Stimulated activated CD4-positive, alpha-beta T cell treated with anti-CD3 and anti-CD28 coated beads, Interleukin-1b, Interleukin-23, amount 100 ng/mL, for 24 hours (primary cell): ENCODE measurements at places on chromosomes 12 and 14.

DNA sequence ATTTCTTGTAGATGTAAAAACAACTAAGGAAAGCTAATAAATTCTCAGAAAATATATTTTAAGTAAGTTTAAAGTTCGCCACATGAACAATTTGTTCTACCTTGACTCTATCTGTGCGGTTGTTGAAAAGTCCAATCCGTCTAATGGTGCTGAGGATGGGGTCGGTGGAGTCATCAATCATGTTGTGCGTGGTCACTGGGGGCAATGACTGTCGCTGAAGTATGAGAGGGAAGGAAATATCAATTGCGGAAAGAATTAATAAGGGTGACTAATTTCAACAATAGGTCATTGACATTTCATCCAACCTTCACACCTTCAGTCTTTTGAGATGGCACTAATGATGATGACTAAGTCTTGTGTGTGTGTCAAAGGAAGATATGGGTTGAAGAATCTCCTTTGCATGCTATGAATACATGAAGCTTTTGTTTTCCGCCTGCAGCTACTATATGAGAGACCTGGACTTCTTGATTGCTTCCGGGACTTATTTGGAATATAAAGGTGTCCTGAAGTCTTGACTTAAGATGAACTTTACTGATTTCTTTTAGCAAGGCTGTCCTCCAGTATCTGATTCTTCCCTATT, 32.1 kb downstream of the SPX start:
- no peak for DNase-seq

DNA sequence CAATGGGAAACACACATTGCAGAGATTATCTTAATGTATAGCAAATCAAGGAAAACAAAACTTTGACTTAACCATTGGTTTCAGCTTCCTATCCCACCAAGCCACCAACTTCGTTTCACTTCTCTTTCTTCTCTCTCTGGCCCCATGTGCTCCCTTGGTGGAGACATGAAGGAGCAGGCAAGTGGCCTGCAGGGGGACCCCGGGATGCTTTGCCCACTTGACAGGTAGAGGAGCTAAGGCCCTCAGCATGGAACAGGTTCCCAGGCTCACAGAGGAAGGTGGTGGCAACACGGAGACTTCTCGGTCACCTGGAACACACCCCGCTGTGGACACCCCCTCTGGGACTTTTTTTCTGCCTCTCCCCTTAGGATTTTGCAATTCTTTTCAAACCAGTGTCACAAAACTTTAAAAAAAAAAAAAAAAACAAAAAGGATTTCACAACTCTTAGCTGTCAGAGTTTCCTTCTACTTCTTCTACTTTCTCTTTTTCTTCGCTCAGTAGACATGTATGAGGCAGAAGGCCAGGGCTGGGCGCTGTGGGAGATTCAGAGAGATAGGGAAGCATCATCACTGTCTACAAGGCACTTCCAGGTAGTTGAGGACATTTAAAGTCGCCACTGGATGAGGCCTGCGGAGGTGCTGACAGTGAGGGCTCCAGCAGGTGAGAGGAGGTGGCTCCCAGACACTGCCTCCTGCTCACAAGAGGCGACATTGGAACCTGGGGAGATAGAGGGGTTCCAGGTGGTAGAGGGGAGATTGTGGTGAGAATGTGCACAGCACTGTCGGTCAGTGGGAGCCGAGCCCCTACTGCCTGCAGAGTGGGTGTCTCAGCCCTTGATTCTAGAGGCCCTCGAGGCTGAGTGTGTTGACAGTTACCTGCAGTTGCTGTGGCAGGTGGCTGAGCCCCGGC, 119.6 kb downstream of the GCH1 start:
- DNase-seq, result no peak

GRCh38 chr12:38158428-38159091, 158.0 kb upstream of the ALG10B start:
- DNase-seq, result no peak

- DNase-seq, result no peak
These were observed 17.3 kb upstream of the TC2N start for GRCh38 chr14:91884664-91885063.

DNA sequence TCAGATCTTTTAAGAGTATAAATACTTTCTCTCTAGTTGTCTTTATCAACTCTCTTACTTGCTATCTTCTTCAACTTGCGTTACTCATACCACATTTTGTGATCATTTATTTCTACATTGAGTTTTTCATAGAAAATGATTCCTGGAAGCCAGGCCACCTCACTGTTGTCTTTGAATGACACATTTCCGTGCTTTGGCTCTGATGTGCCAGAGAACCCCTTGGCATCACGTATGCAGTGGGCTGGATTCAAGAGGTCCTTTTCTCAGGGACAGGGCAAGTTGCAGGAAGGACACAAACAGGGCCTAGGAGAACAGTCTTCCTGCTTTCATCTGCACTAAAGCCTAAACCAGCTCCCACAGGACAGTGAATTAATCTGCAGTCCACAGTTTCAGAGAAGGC, 70.3 kb upstream of the PYGL start:
- no peak for DNase-seq

- no peak for DNase-seq
These were observed 32.8 kb upstream of the TOMM20L start for GRCh38 chr14:58362798-58363412.

GRCh38 chr14:69945347-69945746, 66.1 kb downstream of the SMOC1 start:
- no peak for DNase-seq

GRCh38 chr14:81313775-81314429, 86.2 kb downstream of the STON2 start:
- DNase-seq, result no peak

- DNase-seq, result no peak
These were observed 27.7 kb downstream of the PKP2 start for GRCh38 chr12:32868885-32869284.

DNA sequence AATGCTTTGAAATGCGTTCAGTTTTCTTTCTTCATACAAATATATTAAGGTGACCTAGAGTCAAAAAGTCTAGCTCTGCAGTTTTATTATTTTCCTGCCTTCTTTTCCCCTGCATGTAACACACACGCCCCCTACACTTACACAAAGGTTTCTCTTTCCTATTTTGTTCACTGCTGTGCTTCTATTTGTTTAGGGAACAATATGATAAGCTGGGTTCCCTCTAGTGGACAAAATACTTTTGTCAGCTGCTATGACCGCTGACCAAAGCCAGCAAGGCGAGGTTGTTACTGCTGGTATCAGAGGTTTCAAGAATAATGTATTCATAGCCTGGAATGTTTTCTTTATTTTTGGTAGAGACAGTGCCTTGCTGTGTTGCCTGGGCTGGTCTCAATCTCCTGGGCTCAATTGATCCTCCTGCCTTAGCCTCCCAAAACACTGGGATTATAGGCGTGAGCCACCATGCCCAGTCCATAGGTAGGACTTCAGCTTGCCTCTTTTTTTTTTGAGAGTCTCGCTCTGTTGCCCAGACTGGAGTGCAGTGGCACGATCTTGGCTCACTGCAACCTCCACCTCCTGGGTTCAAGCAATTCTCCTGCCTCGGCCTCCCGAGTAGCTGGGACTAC, 33.4 kb downstream of the FNTB start:
- DNase-seq, result no peak

DNA sequence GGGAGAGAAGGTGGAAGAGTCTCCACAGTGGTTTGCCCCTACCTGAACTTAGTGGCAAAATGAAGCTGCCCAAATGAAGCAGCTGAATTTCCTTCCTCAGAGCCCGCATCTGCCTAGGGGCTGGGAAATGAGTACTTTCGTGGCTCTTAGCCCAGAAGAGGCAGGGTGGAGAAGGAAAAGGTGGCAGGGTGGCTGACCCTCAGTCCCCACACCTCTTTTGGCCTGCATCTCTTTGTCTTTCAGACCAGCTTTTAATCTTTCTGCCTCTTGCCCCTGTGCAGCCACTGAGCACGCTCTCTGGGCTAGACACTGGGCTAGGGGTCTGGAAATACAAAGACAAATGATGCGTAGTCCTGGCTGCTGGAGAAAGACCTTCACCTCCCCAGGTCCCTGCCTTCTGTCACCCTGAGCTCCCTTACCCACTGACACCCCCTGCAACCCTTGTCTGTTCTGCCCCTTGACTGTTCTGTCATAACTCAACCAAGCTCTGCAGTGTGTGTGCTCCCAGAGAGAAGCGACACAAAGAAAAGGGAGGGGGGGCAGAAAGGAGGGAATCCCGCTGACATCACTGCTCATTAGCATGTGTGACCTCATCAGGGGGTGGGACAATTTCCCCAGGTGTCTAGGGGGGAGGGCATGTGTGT, 371 bp upstream of the REM2 start:
- no peak for DNase-seq

GRCh38 chr14:59538936-59539335, 37.7 kb downstream of the CCDC175 start:
- no peak for DNase-seq

DNA sequence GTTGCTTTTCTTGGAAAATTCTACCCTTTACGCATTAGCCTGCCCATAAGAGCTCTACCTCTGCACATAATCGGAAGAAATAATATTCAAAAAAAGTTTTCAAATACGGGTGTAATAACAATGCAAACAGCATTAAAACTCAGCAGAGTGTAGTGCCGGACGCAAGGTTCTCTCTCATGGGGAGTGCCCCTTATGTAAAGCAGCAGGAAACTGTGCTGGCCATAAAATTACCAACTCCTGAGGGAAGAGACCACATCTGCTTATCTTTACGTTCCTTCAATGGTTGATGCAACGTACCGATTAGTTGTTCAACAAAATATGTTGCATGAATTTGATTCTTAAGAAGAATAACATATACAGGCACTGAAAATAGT, 118.7 kb upstream of the TMCC3 start:
- DNase-seq, result no peak

DNA sequence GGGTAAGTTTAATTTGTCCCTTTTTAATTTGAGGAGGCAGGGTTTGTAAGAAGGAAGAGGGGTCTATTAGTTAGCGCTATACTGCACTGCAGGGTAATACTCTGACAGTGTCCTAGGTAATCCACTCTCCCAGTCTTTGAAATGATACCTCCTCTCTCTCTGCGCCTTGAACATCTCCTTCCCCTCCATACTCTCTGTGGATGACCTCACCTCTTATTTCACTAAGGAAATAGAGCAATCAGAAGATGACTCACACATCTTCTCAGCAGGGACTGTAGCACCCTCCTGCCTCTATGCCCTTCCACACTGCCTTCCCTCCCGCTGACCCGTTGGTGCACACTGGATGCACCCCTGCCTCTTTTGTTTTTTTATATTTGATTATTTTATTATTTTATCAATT, 94.2 kb downstream of the GRIP1 start:
- no peak for DNase-seq

GRCh38 chr12:112904571-112904970, 2.2 kb upstream of the OAS1 start:
- no peak for DNase-seq

DNA sequence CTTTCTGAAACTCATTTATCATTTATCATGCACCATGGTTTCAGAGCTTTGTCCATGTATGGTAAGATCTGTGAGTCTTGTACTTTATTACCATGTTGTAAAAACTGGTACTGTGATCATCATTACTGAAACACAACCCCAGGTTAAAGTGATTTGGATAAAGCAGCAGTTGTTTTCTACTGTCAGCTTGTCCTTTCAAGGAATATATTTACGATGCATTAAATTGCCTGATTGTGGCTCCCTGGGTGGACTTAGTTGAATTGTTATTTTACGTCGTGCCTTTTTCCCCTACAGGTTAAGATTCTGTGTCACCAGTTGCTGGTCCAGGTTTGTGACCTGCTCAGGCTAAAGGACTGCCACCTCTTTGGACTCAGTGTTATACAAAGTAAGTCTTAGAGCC, 46.1 kb downstream of the FRMD6 start:
- DNase-seq, result no peak
